ENCODE measurements at places on chromosomes 2 and 18.

DNA sequence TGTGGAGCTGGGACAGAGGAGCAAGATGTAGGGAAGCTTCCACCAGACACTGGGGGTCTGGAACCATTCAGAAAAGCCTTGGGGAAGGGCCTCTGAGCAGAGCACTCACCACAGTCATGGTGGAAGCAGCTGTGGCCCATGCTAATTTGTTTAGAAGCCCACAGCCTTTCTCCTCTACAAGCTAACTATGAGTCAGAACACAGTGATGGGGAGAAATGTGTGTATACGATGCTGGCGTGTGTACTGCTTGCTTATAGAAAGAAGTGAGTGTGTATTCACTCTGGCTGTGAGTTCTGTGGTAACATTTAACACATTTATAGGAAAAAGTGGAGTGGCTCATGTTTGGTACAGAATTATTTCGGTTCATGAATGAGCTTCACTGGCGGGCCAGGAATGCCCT is 157.0 kb upstream of the ACAA2 start:
- DNase-seq: no peak

GRCh38 chr2:193348055-193348454 is 1153.3 kb upstream of the TMEFF2 start:
- DNase-seq: no peak

DNA sequence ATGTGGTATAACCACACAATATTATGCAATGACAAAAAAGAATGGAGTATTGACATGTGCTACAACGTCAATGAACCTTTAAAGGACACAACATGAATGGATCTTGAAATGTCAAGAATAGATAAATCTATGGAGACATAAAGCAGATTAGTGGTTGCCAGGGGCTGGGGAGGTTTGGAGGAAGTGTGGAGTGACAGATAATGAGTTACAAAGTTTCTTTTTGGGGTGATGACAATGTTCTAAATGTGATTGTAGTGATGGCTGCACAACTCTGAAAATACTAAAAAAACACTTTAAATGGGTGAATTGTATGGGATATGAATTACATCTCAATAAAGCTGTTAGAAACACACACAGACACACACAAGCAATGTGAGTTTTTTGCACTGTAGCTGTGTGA is 37.4 kb upstream of the C1D start:
- no peak for DNase-seq

GRCh38 chr2:206876216-206876860 is 63.0 kb upstream of the CPO start:
- no peak for DNase-seq

DNA sequence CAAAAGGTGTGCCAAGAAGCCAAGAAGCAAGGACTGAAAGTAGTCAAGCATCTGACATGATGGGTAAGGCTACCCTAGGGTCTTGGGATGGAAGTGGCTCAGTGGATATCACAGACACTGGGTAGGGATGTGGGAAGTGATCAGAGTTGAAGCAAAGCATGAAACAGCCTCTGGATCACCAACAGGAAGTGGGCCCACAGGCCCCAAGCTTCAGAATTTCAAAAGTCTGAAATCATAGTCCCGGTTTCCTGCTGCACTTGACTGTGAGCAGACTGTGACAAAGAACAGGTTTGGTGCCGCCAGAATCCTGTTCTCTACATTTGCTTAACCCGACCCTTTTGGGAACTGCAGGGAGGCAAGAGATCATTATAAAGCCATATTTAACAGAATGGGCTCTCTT is 57.4 kb downstream of the SP100 start:
- no peak for DNase-seq

DNA sequence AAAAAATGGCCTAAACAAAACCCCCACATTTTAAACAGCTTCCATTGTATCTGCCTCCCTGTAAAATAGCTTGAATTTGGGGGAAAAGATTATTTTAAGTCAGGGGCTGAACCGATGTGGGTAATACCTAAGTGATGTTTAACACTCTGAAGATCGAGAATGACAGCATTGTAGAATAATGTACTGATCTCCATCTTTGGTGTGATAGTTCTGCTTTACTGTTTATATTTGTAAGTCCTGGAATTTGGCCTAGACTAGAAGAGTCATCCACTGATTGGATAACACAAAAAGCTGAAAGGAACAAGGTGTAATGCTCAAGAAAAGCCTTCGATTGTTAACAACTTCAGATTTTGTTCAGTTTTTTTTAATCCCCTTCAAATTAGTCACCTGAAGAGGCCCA is 53.8 kb upstream of the CCDC68 start:
- DNase-seq: no peak

- no peak for DNase-seq
These were observed 106.9 kb downstream of the COL4A4 start for GRCh38 chr2:227057060-227057459.

DNA sequence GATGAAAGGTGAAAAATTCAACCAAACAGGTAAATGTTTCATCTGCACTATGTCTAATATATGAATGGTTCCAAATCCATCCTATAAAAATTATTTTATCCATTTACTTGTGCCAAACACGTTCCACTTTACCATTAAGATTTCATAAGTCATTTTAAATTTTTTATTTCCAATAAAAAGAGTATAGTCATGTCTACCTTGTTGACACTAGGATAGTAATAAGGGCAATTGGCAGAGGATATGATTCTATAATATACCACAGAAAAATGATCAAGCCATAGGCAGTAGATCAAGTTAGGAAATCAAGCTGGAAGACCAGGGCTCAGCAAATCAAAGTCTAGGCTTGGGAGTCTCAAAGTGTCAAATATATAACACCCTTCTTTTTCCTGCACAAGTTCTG is 384.3 kb downstream of the METTL4 start:
- no peak for DNase-seq

DNA sequence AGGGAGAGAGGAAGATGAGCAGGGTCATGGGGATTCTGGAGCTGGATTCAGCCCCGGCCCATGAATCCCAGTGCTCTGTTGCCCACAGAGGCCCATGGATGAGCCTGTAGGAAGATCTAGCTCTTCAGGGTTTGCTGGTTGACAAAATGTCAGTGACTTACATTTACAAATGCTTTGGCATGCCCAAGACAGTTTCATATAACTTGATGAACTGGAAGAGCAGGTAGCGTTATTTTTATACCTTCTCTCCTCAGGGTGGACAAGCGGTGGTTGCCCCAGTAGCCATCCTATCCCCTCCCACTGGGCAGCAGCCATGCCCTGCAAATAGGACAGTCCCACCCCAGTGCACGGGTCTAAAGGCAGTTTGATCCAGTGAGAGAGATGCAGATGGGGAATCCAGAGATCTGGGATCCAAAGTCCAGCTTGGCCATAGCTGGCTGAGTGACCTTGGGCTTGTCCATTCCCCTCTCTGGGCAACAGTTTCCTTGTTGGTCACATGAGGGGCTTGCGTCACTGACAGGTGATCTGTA is 21.5 kb upstream of the KCNK3 start:
- DNase-seq: peak; percentile 19

DNA sequence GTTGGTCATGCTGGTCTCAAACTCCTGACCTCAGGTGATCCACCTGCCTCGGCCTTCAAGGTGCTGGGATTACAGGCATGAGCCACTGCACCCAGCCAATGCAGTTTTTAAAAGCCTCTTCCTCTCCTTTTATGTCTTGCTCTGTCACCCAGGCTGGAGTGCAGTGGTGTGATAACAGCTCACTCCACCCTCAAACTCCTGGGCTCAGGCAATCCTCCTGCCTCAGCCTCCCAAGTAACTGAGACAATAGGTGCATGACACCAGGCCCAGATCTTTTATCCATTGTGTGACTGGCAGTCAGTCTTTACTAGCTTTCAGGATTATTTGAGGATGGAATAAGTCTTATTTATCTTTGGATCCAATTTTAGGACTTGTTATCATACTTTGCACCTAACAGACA is 13.2 kb downstream of the KCTD18 start:
- no peak for DNase-seq

GRCh38 chr2:165390875-165391274 is 78.6 kb upstream of the CSRNP3 start:
- DNase-seq: no peak

- DNase-seq: peak; percentile 63
These were observed 24.9 kb upstream of the RAB10 start for GRCh38 chr2:26008851-26009566.

GRCh38 chr2:241859436-241860183 is 916 bp upstream of the PDCD1 start:
- no peak for DNase-seq

DNA sequence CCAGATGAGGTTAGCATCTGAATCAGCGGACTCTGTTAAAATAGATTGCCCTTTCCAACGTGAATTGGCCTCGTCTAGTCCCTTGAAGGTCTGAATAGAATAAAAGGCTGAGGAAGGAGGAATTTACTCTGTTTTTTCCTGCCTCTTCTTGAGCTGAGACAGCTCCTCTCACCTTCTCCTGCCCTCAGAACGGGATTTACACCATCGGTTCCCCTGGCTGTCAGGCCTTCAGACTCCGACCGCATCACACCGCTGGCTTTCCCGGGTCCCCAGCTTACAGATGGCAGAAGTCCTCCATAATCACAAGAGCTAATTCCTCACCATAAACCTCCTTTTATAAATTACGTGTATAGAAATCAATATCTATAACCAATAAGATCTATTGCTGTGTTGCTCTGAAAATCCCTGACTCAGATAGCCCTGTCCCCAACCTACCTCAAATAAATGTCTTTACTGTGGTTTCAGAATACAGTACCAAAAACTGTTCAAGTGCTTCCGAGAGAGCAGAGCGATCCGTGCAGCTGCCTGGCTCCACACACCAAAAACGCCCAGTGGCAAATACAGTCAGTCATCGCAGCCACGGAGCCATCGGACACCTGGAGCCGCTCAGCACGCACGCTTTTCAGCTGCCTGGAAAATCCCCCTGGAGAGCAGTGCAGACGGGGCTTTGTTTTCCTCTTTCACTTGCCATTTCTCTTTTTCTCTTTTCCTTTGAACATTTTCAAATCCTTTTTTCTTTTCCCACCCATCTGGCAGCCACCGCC is 196.9 kb downstream of the NRP2 start:
- DNase-seq: no peak

DNA sequence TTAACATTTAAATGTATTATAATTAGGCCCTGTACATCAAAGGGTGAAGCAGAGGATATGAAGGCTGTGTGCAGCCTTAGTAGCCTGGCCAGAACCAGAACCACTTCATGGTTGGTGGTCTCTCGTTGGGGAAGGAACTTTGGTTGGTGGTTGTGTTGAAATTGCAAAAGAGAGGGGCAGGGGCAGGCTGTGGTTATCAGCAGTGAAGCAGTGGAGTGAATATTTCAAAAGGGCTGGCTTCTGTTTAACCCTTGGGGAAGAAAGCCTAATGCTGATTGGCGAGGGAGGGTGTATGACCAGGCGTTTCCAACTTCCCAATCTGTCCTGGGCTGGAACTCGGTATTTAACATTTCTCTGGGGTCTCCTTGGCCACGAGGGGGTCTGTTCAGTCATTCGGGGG is 51.2 kb upstream of the LYPD6B start:
- no peak for DNase-seq

GRCh38 chr2:152420936-152421335 is 86.0 kb downstream of the FMNL2 start:
- DNase-seq: no peak

GRCh38 chr2:233769260-233769659 is 8.9 kb upstream of the MROH2A start:
- no peak for DNase-seq

DNA sequence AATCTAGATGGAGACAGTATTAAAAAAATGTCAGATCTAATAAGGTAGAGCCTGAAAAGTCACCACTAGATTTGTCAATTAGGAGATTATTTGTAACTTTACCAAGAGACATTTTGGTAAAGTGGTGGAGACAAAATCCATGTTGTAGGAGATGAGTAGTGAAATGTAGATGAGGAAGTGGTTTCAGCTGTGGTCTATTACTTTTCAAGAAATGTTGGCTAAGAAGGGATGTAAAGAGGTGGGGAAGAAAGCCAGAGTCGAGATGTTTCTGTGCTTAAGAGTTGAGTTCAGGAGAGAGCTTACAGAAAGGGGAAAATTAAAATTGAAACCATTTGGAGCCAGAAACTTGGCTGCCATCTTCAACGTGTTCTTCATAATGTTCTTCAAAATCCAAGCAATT is 22.2 kb downstream of the ACVR2A start:
- DNase-seq: no peak

DNA sequence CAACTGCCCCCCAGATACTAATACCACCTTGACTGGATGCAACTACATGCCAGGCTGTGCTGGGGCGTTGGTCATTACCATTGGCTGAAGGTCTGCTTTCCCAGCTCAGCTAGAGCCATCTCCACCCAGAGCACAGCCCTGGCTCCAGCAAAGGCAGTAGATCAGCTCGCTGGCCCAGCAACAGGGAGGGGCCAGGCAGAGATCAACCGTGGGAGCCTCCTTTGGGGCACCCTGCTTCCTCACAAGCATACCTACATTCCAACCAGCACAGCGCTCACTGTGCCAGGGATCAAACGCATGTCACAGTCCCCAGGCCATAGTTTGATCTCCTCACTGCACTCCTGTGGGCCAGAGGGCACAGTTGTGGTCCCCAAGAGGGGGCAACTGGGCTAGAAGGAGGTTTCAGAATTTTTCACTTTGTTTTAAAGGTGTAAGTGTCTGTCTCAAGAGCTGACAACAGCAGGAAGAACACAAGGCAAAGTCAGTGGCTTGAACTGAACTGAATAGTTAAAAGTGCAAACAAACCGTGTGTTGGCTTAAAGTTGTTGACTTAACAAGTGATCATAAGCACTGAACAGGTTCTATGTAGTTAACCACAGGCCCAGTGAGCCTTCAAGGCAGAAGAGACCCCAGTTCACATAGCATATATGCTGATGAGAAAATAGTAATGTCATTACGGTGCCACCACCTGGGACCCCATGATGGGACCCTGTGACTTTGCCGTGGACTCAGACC is 70.1 kb upstream of the BZW1 start:
- DNase-seq: no peak

- no peak for DNase-seq
These were observed 88.4 kb downstream of the NYAP2 start for GRCh38 chr2:225487878-225488416.

GRCh38 chr2:150475479-150476250 is 11.8 kb downstream of the RND3 start:
- DNase-seq: no peak

DNA sequence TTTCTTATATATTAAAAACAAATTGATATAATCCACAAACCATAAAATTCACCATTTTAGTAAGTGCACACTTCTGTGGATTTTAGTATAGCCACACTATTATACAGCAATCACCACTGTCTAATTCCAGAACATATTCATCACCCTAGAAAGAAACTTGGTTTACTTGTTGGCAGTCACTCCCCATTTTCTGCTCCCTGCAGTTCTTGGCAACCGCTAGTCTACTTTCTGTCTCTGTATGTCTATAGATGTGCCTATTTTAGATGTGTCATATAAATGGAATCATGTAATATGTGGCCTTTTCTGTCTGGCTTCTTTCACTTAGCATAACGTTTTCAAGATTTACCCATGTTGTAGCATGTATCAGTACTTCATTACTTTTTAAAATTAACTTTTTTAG is 5.7 kb downstream of the CKAP2L start:
- no peak for DNase-seq

DNA sequence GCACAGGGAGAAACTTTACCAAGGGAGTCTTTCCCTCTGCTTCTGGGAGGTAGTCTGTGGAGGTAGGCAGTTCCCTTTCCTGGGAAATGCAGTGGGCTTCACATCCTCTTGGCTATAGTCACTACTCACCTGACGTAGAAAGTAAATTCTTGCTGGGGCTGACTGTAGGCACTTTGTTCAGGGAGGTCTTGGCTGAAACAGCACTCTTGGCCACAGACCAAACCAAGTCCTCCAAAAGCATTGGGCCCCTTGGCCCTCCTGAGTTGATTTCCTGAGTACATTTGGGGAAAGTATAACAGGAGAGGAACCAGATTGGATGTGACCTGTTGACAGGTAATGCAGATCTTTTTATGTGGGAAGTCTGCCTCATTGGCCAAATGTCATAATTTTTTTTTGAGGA is 108.9 kb downstream of the MGAT5 start:
- DNase-seq: no peak
